A549 treated with AZD2906 at 1 μM for 4 hours (cell line): ENCODE measurements at places on chromosomes 2 and 18. TPM values are rescaled to one million over a fixed set of nuclear protein-coding genes. Genes with fewer than 3 reads are reported as not detected.

MAP3K2 gene
- 13.0 to 20.7 TPM (median 19.5 TPM) in 5 replicates for total RNA-seq

EMILIN1 gene
- 0.21 to 0.56 TPM (median 0.46 TPM) in 5 replicates for total RNA-seq

LYPD1 gene
- total RNA-seq, result 13.7 to 20.5 TPM (median 15.7 TPM) in 5 replicates

NGEF gene
- total RNA-seq, result 13.0 to 16.8 TPM (median 15.5 TPM) in 5 replicates

ST6GAL2 gene
- 9.5 to 16.9 TPM (median 13.1 TPM) in 5 replicates for total RNA-seq

BCL2 gene
- 0.48 to 0.66 TPM (median 0.58 TPM) in 5 replicates for total RNA-seq

SCN1A gene
- not detected in 5 replicates for total RNA-seq

GRB14 gene
- total RNA-seq, result 3.9 to 5.6 TPM (median 5.1 TPM) in 5 replicates

PAX8 gene
- total RNA-seq, result 0.51 to 0.98 TPM (median 0.76 TPM) in 5 replicates

PIGN gene
- total RNA-seq, result 7.6 to 9.8 TPM (median 8.7 TPM) in 5 replicates

GALNT14 gene
- 42.1 to 47.2 TPM (median 44.8 TPM) in 5 replicates for total RNA-seq

PROM2 gene
- total RNA-seq, result 0.02 to 0.34 TPM (median 0.08 TPM) in 3 of 5 replicates, not detected in the others

CD8B gene
- total RNA-seq, result not detected in 5 replicates

EPB41L5 gene
- 3.4 to 5.1 TPM (median 4.0 TPM) in 5 replicates for total RNA-seq

ARPC2 gene
- total RNA-seq, result 280 to 299 TPM (median 293 TPM) in 5 replicates

CIB4 gene
- total RNA-seq, result 0.17 to 0.19 TPM in 2 of 5 replicates, not detected in the others

CDH2 gene
- total RNA-seq, result 35.6 to 54.6 TPM (median 43.0 TPM) in 5 replicates

ASIC4 gene
- 0.04 to 0.07 TPM (median 0.05 TPM) in 5 replicates for total RNA-seq

TBC1D8 gene
- total RNA-seq, result 83.4 to 102 TPM (median 96.4 TPM) in 5 replicates

DPP10 gene
- not detected in 5 replicates for total RNA-seq

CDH7 gene
- not detected in 5 replicates for total RNA-seq

PRKCE gene
- 9.6 to 10.2 TPM (median 10.1 TPM) in 5 replicates for total RNA-seq

ZSCAN30 gene
- total RNA-seq, result 0.67 to 0.88 TPM (median 0.84 TPM) in 5 replicates

SP110 gene
- 6.4 to 9.9 TPM (median 7.7 TPM) in 5 replicates for total RNA-seq

GRHL1 gene
- 0.93 to 1.3 TPM (median 1.1 TPM) in 5 replicates for total RNA-seq

SOX11 gene
- not detected in 5 replicates for total RNA-seq

GALM gene
- total RNA-seq, result 13.5 to 19.9 TPM (median 15.3 TPM) in 5 replicates

DNAH6 gene
- 0.02 to 0.08 TPM (median 0.02 TPM) in 5 replicates for total RNA-seq

MPPE1 gene
- 16.6 to 20.6 TPM (median 19.0 TPM) in 5 replicates for total RNA-seq

TGFA gene
- total RNA-seq, result 4.3 to 5.7 TPM (median 4.6 TPM) in 5 replicates

CXCR1 gene
- not detected in 5 replicates for total RNA-seq

RGPD3 gene
- 0.07 to 0.18 TPM (median 0.16 TPM) in 5 replicates for total RNA-seq

DSEL gene
- total RNA-seq, result 0.34 to 0.51 TPM (median 0.40 TPM) in 5 replicates
